Chondrocyte (in vitro differentiated cells): ENCODE measurements at places on chromosomes 2 and 18. TPM values are rescaled to one million over a fixed set of nuclear protein-coding genes. Genes with fewer than 3 reads are reported as not detected.

FER1L5 gene
- total RNA-seq: not detected in 3 replicates

CCDC102B gene
- 8.1 to 9.8 TPM (median 9.1 TPM) in 3 replicates for total RNA-seq

PAX8 gene
- total RNA-seq: 0.29 TPM in 1 of 3 replicates, not detected in the others

CPS1 gene
- total RNA-seq: 4.3 to 15.2 TPM (median 4.6 TPM) in 3 replicates

TDRD15 gene
- total RNA-seq: 0.07 to 0.12 TPM (median 0.10 TPM) in 3 replicates

TM4SF20 gene
- total RNA-seq: not detected in 3 replicates

ITGB6 gene
- total RNA-seq: 2.0 to 2.3 TPM (median 2.2 TPM) in 3 replicates

CEBPZ gene
- total RNA-seq: 30.4 to 45.6 TPM (median 31.1 TPM) in 3 replicates

ZSWIM2 gene
- not detected in 3 replicates for total RNA-seq

C2orf66 gene
- total RNA-seq: 0.89 TPM in 1 of 3 replicates, not detected in the others

GALNT3 gene
- total RNA-seq: 4.1 to 4.4 TPM (median 4.2 TPM) in 3 replicates

YIPF4 gene
- total RNA-seq: 49.4 to 59.4 TPM (median 56.5 TPM) in 3 replicates

CFAP210 gene
- 0.19 TPM in 1 of 3 replicates, not detected in the others for total RNA-seq

TMEM178A gene
- total RNA-seq: 1.3 to 2.6 TPM (median 1.4 TPM) in 3 replicates

GAL3ST2 gene
- total RNA-seq: 0.52 to 1.3 TPM in 2 of 3 replicates, not detected in the other

SLC38A11 gene
- 0.12 to 0.36 TPM (median 0.18 TPM) in 3 replicates for total RNA-seq

FAM237A gene
- total RNA-seq: not detected in 3 replicates

SP5 gene
- not detected in 3 replicates for total RNA-seq

GPR45 gene
- total RNA-seq: not detected in 3 replicates

C1QL2 gene
- total RNA-seq: not detected in 3 replicates

ZNF512 gene
- total RNA-seq: 27.8 to 34.7 TPM (median 29.5 TPM) in 3 replicates

FAM228A gene
- 0.22 to 0.58 TPM (median 0.31 TPM) in 3 replicates for total RNA-seq

HTRA2 gene
- 23.8 to 31.2 TPM (median 24.2 TPM) in 3 replicates for total RNA-seq

TUBB8B gene
- not detected in 3 replicates for total RNA-seq

IL18RAP gene
- not detected in 3 replicates for total RNA-seq

MDH1B gene
- 0.82 to 1.5 TPM (median 0.90 TPM) in 3 replicates for total RNA-seq

OR6B2 gene
- total RNA-seq: not detected in 3 replicates

UGT1A1 gene
- not detected in 3 replicates for total RNA-seq

IL1B gene
- not detected in 3 replicates for total RNA-seq

STAM2 gene
- total RNA-seq: 33.5 to 34.8 TPM (median 34.7 TPM) in 3 replicates

CASP10 gene
- total RNA-seq: 0.05 to 0.15 TPM in 2 of 3 replicates, not detected in the other

GPR39 gene
- total RNA-seq: 0.20 to 0.31 TPM in 2 of 3 replicates, not detected in the other

PLGLB1 gene
- total RNA-seq: 1.1 to 1.8 TPM (median 1.4 TPM) in 3 replicates

RBM44 gene
- 0.48 to 0.54 TPM (median 0.50 TPM) in 3 replicates for total RNA-seq

ZBTB7C gene
- 1.00 to 4.4 TPM (median 1.4 TPM) in 3 replicates for total RNA-seq

NCKAP5 gene
- 0.51 to 1.9 TPM (median 0.87 TPM) in 3 replicates for total RNA-seq
